CD8-positive, alpha-beta memory T cell (primary cell): ENCODE measurements at places on chromosomes 6 and 20.

GRCh38 chr6:22367346-22367745 lies 70.5 kb upstream of the PRL start:
- no peak for DNase-seq

DNA sequence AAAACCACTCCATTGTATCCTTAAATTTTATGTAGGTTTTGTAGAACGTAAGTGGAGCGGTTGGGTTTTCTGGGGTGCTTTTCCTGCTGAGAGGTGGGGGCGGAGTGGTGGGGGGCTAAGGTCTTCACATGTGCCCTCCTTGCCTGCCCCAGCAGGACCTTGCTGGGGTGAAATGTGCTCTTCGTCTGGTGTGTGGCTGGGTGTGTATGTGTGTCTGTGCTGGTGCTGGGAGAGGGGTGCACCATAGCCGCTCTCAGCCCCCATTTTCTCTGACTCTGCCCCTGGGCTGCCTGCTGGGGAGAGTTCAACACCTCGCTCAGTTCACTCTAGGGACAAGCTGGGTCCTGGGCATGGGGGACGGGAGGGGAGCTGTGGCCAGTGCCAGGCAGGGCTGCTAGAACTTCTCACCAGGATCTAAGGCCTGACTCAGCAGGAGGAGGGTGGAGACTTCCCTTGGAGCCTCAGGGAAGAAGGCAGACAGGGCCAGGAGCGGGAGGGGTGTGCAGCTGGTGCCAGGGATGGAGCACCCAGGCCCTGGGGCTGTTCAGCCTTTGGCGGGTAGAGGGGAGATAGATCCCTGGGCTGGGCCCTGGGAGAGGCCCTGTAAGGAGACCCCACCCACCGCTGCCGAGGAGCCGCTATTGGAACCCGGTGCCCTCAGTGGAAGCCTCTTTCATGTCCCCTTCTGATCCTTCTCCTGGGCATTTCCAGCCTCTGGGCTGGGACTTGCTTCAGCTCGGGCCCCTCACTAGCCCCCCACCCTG lies 4.8 kb downstream of the SOX18 start:
- no peak for DNase-seq

DNA sequence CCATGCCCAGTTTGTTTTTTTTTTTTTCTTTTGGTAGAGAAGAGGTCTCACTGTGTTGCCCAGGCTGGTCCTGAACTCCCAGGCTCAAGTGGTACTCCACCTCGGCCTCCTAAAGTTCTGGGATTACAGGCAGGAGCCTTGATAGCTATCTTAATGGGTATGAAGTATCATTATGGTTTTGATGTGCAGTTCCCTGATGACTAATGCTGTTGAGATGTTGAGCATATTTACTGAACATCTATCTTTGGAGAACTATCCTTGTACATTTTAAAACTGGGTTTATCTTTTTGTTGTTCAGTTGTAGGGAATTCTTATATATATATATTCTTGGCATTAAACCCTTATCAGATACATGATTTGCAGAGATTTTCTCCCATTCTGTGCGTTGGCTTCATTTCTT lies 21.4 kb upstream of the MYL9 start:
- DNase-seq = no peak

GRCh38 chr6:48564036-48564820 lies 453.2 kb upstream of the PTCHD4 start:
- DNase-seq = no peak

DNA sequence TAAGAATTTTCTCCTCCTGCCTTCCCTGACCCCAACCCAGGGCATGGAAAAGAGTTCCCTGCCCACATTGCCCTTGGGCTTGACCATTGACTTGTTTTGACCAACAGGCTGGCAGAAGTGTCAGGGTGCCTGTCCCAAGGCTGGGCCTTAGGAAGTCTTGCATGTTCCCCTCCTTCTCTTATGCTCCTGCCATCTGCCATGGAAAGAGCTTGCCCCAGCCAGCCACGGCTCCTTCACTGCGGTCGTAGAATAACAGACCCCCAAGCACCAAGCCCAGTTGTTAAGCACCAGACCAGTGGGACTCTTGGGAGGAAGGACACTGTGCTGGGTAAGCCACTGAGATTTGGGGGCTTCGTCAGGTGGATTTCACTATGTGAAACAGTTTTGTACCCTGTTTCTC lies 53.6 kb downstream of the SNX5 start:
- DNase-seq = no peak

DNA sequence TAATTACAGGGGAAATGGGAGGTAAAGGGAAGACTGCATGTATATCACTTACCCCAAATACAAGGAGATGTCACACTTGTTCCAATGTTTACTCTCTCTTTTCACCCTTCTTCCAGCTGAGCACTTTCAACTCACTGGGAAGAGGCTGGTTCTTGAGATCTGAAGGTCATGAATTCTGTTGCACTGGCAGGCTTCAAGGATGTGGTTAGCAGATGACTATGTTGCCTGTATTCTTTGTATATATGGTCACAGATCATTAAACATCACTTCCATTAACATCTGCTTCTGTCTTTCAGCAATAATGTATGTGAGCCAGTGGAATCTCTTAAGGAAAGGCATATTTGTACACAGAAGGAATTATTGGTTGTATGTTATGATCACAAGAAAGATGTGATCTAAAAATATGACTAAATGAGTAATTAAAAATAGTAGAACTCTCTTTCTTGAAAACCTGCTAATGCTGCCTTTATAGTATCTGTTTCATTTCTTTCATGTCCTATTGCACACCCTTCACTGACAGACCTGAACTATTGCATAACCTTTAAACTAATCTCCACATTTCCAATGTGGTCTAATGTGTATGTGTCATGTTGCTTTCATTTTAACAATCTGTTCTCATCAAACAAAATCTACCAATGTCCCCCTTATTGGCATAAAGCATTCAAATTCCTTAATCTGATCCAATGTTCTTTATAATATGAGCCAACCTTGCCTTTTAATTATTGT lies 131.4 kb upstream of the EPHA7 start:
- no peak for DNase-seq

GRCh38 chr20:25203871-25204320 lies 8.4 kb downstream of the ENTPD6 start:
- DNase-seq = no peak

DNA sequence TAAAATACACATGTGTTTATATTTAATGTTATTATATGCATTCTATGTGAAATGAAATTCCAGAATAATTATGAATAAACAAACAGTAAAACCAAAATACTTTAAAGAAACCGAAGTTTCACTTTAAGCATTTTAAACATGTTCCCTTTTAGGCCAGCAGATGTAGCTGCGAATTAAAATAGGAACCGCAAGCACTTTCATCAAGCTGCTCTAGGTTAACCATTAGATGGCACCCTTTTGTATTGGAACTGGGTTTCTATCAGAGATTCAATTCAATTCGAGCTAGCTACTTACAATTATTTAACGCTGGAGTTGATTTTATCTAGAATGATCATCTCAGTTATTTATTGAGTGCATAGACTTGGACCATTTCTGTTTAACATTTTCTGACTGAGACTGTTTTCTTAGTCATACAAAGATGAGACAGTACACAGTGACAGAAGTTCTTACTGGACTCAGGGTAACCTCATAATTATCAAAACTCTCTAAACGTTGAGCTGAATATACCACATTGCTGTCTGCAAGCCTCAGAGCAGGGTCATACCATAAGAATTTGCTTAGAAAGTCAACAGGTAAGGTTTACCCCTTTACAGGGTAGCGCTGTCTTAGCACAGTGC lies 8.5 kb downstream of the TMEM242 start:
- no peak for DNase-seq

DNA sequence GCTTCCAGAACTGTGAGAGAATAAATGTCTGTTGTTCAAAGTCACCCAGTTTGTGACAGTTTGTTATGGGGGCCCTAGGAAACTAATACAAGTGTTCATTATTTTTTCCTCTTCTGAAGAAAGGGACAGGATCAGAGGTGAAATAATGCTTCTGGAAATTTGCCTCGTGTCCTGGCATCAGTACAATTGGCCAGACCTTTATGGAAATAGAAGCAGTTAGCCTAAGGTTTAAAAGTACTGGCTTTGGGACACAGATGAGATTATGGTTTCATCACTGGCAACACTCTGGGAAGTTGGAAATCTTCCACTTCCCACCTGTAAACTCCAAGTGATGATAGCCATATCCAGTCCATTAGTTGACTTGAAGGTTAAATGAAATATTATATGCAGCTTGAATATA lies 88.7 kb downstream of the PLCB1 start:
- DNase-seq = no peak

- no peak for DNase-seq
These were observed 10.6 kb downstream of the RBM24 start for GRCh38 chr6:17291778-17292177.

DNA sequence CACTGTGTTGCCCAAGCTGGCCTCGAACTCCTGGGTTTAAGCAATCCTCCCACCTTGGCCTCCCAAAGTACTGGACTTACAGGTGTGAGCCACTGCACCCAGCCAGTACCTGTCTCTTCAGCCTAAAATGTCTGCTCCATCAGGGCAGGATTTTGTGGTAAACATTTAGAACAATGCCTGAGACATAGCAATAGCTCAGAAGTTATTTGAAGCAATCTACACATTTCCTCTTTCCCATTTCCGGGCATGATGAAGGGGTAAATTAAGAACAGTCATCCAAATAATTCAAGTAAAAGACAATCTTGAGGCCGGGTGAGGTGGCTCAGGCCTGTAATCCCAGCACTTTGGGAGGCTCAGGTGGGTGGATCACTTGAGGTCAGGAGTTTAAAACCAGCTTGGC lies 69.0 kb upstream of the ZNF217 start:
- no peak for DNase-seq

GRCh38 chr6:30885999-30886896 lies 1.9 kb downstream of the DDR1 start:
- DNase-seq = no peak

GRCh38 chr6:15500078-15500740 lies 162.6 kb downstream of the DTNBP1 start:
- no peak for DNase-seq

- DNase-seq = no peak
These were observed 94.6 kb upstream of the SUPT3H start for GRCh38 chr6:45472382-45472781.

GRCh38 chr6:11432713-11433450 lies 104.7 kb upstream of the TMEM170B start:
- no peak for DNase-seq

GRCh38 chr20:38109591-38110524 lies 55.2 kb downstream of the TGM2 start:
- no peak for DNase-seq
